Umbilical cord (tissue), 2 donors: ENCODE measurements at places on chromosomes 7 and 10. TPM values are rescaled to one million over a fixed set of nuclear protein-coding genes. Genes with fewer than 3 reads are reported as not detected.

DNA sequence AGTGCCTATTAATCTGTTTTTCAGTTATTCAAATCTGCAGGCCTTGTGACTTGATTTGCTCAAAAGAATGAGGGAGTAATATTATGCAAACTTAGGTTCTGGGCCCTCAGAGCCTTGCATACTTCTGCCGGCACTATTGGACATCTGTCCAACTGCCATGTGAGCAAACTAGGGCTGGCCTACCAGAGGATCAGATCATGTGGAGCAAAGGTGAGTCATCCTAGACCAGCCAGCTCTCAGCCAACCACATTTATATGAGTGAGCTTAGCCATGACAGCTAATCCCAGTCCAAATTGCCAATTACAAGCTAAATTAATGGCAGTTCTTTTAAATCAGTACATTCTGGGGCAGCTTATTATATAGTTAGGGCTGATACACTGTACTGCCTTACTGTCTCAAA is 69.6 kb downstream of the SDHAF3 start:
- DNase-seq, result no peak

GRCh38 chr7:39673868-39674267 is 50.5 kb downstream of the RALA start:
- DNase-seq, result no peak

- no peak for DNase-seq
Observed at GRCh38 chr10:132563485-132564248, 26.1 kb downstream of the INPP5A start.

The CPED1 gene
- 64.8 TPM for total RNA-seq

The TBXAS1 gene
- total RNA-seq, result 19.3 TPM

The LEP gene
- total RNA-seq, result 2.2 TPM

The CNPY1 gene
- total RNA-seq, result 0.96 TPM
